Body of pancreas (tissue), 4 donors: ENCODE measurements at places on chromosomes 13 and 19. TPM values are rescaled to one million over a fixed set of nuclear protein-coding genes. Genes with fewer than 3 reads are reported as not detected.

GRCh38 chr19:3980353-3981251 lies 4.7 kb downstream of the EEF2 start:
- H3K36me3 ChIP-seq = peaks cover 70% of the 10 kb centered on the region
- peak; percentile 13 for DNase-seq
- peaks cover 31% of the 10 kb centered on the region for H3K4me1 ChIP-seq
- no peaks in the 10 kb centered on the region for H3K27me3 ChIP-seq

The CD22 gene
- 3.0 TPM for total RNA-seq

DNA sequence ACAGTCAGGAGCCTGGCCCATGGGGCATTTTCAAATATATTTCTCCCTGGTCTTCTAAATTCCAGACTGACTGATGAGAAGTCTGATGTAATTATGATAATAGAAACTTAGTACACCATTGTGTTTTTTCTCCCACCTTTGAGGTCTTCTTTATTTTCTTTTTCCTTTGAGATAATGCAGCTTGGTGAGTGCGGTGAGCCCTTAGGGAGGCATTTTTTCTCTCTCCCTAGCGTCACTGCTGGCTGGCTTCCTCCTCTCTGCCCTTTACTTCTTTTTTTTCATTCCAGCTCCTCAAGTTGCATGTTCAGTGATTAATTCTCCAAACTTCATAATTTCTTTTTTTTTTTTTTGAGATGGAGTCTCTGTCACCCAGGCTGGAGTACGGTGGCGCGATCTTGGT lies 12.8 kb upstream of the CDC42EP5 start:
- H3K4me1 ChIP-seq = no peaks in the 10 kb centered on the region
- no peak overlapping the region for H3K4me3 ChIP-seq
- H3K27me3 ChIP-seq = peaks cover 5% of the 10 kb centered on the region
- no peaks in the 10 kb centered on the region for H3K36me3 ChIP-seq
- H3K27ac ChIP-seq = no peak overlapping the region

The ZNF723 gene
- not detected for total RNA-seq
